GDM1 (cell line): ENCODE measurements at places on chromosomes 3 and 15.
A peak's percentile ranks its signal among the peaks of the same experiment; 100 is the strongest.

DNA sequence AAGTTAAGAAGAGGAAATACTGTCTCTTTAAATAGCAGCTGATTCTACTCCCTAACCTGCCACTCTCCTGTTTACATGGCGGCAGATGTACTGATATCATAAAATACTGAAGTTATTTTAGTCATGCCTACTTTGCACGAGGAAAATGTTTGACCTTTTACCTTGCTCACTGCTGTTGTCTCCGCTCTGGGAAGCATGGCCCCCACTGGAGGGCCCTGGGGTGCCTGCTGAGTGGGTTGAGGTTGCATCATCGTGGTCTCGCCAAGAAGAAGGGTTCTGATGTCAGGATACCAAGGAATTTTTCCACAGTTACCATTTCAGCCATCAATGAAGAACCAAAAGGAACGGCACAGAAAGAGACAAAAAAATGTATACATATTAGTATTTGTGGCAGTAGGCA is 16.7 kb downstream of the MEIS2 start:
- DNase-seq = no peak

DNA sequence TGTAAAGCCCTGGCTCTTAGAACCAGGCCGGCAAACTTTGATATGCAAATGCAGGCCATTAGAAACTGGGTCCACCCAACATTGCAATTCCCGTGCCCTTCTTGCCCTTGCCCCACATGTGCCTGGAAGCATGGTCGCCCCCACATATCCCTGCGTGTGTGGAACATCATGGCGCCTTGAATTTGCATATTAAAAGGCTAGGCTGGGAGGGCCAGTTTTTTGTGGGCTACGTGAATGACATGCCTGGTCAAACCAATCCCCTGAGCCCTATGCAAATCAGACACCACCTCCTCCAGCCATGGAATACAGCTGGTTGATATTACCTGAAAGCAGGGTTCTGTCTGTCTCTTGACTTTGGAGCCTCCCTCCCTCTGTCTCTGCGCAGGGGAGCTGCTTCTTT is 58.7 kb upstream of the ARHGEF26 start:
- no peak for DNase-seq

DNA sequence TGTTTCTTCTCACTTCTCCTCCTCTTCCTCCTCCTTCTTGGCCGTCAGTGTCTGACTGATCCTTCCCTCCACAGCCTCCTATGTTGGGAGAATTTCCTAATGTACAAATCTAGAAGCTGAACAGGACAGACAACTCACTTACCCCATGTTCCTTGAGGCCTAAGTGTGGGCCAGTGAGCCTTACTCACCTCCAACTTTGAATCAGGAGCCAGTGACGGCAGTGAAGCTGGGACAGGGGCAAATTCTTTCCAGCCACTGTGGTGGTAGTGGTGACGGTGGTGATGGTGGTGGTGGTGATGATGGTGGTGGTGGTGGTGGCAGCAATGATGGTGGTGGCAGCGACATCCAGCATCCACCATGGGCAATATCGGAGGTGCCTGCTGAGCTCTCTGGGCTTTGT is 166.3 kb downstream of the FAM43A start:
- DNase-seq = no peak

GRCh38 chr3:67946436-67946835 is 292.0 kb upstream of the SUCLG2 start:
- DNase-seq = no peak

- peak; percentile 6 for DNase-seq
Observed at GRCh38 chr3:46889381-46890110, 12.0 kb downstream of the PTH1R start.

DNA sequence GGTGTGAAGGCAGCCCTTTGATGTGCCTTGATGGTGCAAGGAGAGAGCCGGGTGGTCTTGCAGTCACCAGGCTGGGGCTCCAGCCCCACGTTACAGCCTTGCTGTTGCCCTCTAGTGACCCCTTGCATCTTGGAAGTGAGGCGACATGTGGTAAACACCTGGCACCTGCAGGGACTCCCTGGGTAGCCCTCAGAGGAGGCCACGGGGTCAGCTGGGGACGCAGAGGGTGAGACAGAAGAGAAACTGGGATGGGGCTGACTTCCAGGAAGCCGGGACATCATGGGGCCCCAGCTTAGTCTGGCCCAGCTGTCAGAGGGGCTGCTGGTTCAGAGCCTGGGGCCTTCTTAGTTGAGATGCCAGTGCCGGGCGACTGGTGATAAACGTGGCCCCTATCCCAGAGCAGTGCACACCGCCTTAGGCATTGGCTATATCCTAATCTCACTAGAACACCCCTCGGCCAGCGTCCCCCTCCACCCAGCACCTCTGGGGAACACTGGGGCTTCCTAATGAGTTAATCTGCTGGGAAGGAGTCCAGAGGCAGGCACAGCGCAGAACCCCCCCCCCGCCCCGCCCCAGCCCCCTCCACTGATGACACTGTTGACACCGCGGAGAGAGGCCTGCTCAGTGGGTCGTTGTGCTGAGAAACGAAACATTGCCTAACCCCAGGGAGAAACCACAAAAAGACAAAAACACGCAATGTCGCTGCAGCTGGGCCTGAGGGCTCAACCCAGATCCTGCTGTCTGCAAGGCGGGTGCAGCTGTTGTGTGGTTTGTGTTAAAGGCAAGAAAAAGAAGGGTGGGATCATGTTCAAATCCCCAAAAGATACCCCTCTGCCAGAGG is 60.5 kb upstream of the KLF13 start:
- DNase-seq = peak; percentile 54

- no peak for DNase-seq
Observed at GRCh38 chr3:177898185-177898584, 638.1 kb upstream of the KCNMB2 start.
